ENCODE measurements at places on chromosomes 11 and 22.

GRCh38 chr11:36627471-36627870 lies 29.4 kb upstream of the RAG2 start:
- H3K4me1 ChIP-seq = no peaks in the 10 kb centered on the region
- H3K27ac ChIP-seq = no peak overlapping the region
- H3K27me3 ChIP-seq = peaks cover 60% of the 10 kb centered on the region

GRCh38 chr11:75349521-75350116 lies 1.8 kb downstream of the ARRB1 start:
- H3K27ac ChIP-seq = peak overlapping the region; percentile 84
- H3K36me3 ChIP-seq = peaks cover 9% of the 10 kb centered on the region
- DNase-seq = no peak
- no peaks in the 10 kb centered on the region for H3K27me3 ChIP-seq
- H3K4me3 ChIP-seq = peak overlapping the region; percentile 78

DNA sequence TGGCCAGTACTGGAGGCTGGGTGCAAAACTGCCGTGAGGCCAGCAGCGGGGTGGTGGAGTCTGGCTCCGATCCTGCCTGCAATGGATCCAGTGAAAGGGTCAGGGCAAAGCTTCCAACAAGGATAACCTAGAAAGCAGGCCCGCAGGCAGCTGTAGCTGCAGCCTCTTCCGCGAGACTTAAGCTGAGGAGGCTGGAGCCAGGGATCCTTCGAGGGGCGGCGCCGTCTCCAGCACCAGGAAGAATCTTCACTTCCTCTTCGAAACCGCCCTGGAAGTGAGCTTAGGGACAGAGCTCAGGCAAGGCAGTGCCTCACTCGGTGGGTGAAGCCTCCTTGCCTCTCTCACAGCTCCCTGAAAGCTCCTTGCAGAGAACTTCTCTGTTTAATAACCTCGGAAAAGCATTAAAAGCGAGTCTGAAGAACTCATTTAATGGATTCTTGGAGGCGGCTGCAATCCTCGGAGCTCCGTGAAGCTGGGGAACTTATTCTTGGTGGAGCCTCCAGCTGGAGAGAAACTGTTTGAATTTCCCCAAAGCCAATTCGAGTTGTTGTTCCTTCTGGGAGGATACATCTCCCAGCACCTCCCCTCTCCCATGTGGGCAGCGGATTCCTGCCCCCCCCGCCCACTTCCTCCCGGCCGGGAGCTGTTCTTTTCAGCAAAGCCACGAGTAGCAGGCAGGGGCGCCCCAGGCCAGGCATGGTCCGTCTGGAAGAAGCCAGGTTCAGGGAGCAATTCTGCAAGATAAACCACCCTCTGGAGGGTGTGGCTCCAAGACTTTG lies 169.9 kb downstream of the CTTN start:
- peaks cover 73% of the 10 kb centered on the region for H3K27me3 ChIP-seq
- peaks cover 5% of the 10 kb centered on the region for H3K4me1 ChIP-seq
- no peak overlapping the region for H3K4me3 ChIP-seq

DNA sequence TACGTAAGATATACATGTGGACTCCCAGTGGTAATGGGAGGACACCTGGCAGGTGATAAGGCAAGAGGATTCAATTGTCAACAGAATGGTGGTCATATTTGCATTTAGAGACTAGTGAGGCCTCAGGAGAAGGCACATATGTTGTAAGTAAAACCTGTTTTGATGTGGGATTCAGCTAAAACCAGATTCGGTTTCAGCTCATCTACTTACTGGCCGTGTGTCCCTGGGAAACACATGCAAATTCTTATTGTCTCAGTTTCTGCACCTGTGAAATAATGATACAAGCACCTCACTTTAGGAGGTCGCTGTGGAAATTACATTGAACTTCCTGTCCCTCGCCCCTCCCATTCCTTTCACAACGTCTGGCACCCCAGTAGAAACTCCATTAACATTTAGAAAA lies 78.9 kb upstream of the FIBIN start:
- H3K36me3 ChIP-seq = no peaks in the 10 kb centered on the region
- H3K4me1 ChIP-seq = no peaks in the 10 kb centered on the region
- H3K4me3 ChIP-seq = no peak overlapping the region
- DNase-seq = no peak

DNA sequence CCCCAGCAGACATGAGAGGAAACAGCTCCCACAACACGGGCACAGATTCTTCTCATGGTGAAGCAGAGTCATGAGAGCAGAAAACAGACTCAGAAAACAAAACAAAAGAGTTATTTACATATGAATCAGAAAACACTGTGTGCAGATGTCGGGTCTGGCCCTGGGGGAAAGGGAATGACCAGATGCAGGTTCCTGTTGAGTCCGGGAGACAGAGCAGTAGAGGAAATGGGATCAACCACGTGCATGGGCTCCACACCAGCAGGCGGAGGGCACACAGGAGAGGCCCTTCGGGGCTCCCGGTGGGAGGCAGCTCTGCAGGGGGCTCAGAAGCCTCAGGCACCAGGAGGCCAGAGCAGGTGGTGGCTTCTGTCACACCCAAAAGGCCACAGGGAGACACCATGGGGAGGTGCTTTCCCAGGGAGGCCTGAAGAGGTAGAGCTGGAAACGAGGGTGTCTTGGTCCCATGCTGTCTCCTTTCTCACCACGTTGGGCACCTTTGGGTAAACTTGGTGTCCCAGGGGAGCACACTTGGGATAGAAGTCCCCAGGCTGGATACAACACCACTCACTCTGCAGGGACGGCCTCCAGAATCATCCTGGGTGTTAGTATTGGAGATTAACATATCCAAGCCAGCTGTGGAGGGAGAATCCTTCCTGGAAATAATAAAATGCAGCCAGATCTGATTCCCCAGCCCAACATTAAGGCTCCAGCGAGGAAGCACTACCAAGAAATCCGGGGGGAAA lies 764.7 kb downstream of the BRD1 start:
- peaks cover 30% of the 10 kb centered on the region for H3K27me3 ChIP-seq
- no peak for DNase-seq
- H3K36me3 ChIP-seq = no peaks in the 10 kb centered on the region
- H3K27ac ChIP-seq = no peak overlapping the region
- H3K4me3 ChIP-seq = no peak overlapping the region

DNA sequence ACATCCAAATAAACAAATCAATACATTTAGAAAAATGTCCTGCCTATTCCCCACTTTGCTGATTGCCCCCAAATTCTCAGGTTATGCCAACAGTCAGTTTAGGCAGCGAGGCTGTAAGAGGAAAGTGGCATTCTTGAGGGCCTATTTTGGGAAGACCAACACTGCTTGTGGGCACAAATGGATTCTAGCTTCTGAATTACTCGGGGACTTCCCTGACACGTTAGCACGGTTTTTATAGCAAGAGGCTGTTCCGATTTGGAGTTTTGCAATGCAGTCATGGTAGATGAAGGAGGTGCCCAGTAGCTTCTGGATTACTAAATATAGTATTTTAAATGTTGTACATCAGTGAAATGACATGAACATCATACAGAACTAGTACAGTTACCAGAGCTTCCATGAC lies 13.1 kb downstream of the RCN1 start:
- no peak overlapping the region for H3K4me3 ChIP-seq
- H3K4me1 ChIP-seq = no peaks in the 10 kb centered on the region
- peaks cover 8% of the 10 kb centered on the region for H3K36me3 ChIP-seq
- DNase-seq = no peak
- H3K27ac ChIP-seq = no peak overlapping the region
- H3K27me3 ChIP-seq = no peaks in the 10 kb centered on the region

GRCh38 chr11:25536289-25536688 lies 795.6 kb upstream of the ANO3 start:
- H3K4me1 ChIP-seq = no peaks in the 10 kb centered on the region
- no peaks in the 10 kb centered on the region for H3K27me3 ChIP-seq
- no peaks in the 10 kb centered on the region for H3K36me3 ChIP-seq
- H3K4me3 ChIP-seq = no peak overlapping the region
- no peak overlapping the region for H3K27ac ChIP-seq

GRCh38 chr11:33930317-33931021 lies 38.6 kb upstream of the LMO2 start:
- H3K27me3 ChIP-seq = no peaks in the 10 kb centered on the region
- no peak for DNase-seq
- no peak overlapping the region for H3K4me3 ChIP-seq

DNA sequence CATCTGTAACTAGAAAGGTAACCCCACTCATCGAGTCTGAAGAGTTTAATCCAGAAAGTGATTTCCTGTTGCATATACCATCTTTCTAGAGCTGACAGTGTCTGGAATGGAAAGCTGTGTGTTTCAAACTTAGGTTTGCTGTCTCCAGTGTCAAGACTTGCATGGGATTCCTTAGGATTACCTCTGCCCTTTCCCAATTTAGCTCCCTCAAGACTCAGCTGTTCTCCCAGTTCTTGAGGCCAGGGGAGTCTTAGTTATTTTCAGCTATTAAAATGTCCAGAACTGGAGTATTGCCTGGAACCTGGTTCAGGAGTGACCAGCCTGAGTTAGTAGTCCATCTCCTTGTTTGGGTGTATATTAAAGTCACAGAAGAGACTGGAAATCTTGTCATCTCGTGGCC lies 25.0 kb upstream of the LDHA start:
- no peak overlapping the region for H3K27ac ChIP-seq
- H3K27me3 ChIP-seq = no peaks in the 10 kb centered on the region
- peaks cover 24% of the 10 kb centered on the region for H3K36me3 ChIP-seq
- no peaks in the 10 kb centered on the region for H3K4me1 ChIP-seq
- H3K4me3 ChIP-seq = no peak overlapping the region

DNA sequence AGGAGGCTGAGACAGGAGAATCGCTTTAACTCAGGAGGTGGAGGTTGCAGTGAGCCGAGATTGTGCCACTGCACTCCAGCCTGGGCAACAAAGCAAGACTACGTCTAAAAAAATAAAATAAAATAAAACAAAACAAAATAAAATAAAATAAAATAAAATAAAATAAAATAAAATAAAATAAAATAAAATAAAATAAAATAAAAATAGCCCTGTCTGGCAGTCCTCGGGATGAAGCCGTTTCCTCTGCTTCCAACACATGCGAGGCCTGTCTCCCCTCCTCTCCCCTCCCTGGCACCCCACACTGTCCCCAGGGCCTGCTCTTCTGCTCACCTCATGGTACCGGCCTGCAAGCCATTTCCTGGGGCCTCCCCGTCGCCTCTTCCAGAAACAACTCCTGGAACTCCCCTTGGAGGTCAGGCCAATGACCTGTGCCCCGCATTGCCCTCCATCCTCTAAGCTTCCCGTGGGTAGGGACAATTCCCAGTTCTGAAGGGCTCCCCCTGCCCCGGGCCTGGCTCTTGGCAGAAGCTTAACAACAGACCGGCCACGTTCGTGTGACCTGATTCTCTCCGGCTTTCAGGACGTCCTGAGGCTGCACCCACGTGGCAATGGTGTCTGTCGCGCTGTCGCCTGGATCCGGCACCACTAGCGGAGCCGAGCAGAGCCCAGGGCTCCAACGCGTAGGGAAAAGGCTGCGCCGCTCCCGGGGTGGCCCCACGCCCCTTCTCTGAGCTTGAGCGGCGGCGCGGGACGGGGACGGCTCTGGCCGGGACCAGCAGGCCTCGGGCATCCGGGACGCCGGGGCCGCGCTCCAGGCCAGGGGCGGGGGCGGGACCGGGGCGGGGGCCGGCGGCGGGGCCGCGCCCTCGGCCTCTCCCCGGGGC lies 456 bp upstream of the PARVB start:
- H3K4me3 ChIP-seq = peak overlapping the region; percentile 83
- H3K36me3 ChIP-seq = peaks cover 13% of the 10 kb centered on the region
- peak overlapping the region; percentile 89 for H3K27ac ChIP-seq
- DNase-seq = peak; percentile 23
